Stimulated activated CD4-positive, alpha-beta T cell treated with anti-CD3 and anti-CD28 coated beads, Interleukin-1b, Interleukin-23, amount 100 ng/mL, for 24 hours (primary cell): ENCODE measurements at places on chromosomes 2 and 18.

DNA sequence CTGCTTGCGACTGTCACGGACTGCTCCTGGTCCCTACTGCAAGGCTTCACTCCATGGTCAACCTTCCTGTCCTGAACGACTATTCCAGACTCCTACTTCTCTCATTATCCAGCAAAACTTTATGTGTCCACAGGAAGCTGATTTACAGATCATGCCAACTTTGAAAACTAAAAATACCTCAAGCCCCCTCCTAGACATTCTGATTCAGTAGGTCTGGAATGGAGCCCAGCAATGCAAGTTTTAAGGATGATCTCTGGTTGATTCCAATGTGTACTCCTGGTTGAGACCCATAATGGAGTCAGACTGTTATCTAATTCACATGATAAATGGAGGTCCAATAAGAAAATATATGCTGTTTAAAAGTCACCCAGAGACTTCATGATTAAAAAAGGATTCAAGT is 13.1 kb upstream of the LRATD1 start:
- DNase-seq: no peak

GRCh38 chr2:207879536-207879935 is 109.8 kb upstream of the FZD5 start:
- DNase-seq: no peak

GRCh38 chr18:72089432-72089831 is 454.7 kb downstream of the CBLN2 start:
- no peak for DNase-seq

- DNase-seq: no peak
Measured at GRCh38 chr2:117961201-117961600, 52.7 kb downstream of the CCDC93 start.

GRCh38 chr2:198254536-198255090 is 450.2 kb downstream of the PLCL1 start:
- no peak for DNase-seq

- DNase-seq: no peak
Measured at GRCh38 chr2:10883066-10883465, 28.7 kb upstream of the KCNF1 start.

GRCh38 chr2:42128721-42129486 is 40.2 kb upstream of the EML4 start:
- DNase-seq: no peak

DNA sequence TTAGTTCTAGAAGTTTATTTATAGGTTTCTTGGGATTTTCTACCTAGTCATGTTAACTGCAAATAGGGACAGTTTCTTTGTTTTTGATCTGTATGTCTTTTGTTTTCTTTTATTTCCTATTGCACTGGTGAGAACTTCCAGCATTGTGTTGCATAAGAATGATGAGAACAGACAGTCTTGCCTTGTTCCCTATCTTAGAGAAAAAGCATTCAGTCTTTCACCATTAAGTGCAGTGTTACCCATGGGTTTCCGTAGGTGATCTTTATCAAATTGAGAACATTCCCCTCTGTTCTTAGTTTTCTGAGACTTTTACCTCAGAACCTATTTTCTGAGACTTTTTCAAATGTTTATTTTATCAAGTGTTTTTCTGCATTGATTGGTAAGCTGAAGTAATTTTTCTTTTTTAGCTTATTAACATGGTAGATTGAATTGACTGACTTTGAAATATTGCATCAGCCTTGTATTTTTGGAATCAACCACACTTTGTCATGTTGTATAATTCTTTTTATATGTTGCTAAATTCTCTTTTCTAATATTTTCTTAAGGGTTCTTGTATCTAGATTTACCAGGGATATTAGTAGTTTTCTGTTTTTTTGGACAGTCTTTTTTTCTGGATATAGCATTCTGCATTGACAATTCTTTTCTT is 17.2 kb downstream of the MFSD6 start:
- DNase-seq: no peak

DNA sequence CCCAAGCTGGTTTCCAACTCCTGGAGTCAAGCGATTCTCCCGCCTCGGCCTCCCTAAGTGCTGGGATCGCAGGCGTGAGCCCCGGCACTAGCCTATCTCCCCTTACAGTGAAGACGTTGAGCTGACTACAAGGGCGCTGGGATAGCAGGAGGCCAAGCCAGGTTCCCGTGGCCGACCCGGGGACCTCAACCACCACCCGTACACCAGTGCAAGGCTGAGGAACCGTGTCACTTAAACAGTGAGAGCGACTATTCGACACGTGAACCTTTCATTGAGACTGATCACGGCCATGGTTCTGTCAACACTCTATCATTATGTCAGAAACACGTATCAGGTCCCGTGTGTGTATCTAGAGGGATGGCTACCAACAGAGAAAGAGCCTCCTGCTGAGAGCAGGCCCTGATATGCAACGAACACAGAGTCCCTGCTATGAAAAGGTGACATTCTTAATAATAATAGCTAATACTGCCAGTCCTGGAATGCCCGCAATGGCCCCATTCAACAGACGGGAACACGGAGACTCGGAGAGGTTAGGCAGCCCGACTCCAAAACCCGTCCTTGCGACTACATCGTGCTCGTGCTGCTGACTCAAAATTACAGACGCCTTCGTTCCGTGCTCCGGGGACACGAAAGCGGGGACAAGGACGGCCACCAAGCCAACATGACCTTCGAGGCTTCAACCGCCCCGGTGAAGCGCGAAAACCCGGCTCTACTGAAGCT is 833 bp downstream of the AFG3L2 start:
- DNase-seq: no peak
